ENCODE measurements at places on chromosomes 5 and 9.
A peak's percentile ranks its signal among the peaks of the same experiment; 100 is the strongest.

DNA sequence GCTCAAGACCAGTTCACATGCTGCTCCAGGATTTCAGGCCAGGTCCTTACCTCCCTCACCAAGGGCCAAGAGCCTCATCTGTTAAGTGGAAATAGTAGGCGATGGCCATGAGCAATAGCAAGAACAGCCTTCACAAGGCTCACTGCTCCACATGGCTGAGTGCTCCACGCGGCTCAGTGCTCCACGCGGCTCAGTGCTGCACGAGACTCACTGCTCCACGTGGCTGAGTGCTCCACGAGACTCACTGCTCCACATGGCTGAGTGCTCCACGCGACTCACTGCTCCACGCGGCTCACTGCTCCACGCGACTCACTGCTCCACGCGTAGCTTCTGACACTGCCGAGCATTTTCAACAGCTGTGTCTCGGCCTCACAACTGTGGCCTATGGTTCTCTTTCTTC lies 36.4 kb upstream of the ADAMTS2 start:
- DNase-seq: no peak

GRCh38 chr9:133993635-133994253 lies 1.6 kb upstream of the VAV2 start:
- no peak for DNase-seq

DNA sequence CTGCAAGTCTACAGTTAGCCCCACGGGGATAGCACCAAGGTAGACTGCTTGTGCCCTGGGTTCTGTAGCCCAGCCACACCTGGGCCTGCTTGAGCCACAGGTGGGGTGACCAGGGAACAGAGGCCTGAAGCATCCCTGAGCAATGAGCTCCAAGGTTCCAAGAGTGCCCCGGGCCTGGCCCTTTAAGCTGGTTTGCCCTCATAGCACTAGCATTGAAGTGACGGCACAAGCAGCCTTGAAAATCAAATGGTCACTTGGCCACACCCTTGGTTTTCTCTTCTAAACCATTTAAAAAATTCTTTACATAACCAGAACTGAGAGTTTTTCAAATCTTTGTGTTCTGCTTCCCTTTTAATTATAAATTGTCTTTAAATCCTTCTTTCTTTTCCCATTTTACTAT lies 24.7 kb downstream of the FBXO10 start:
- DNase-seq: no peak

DNA sequence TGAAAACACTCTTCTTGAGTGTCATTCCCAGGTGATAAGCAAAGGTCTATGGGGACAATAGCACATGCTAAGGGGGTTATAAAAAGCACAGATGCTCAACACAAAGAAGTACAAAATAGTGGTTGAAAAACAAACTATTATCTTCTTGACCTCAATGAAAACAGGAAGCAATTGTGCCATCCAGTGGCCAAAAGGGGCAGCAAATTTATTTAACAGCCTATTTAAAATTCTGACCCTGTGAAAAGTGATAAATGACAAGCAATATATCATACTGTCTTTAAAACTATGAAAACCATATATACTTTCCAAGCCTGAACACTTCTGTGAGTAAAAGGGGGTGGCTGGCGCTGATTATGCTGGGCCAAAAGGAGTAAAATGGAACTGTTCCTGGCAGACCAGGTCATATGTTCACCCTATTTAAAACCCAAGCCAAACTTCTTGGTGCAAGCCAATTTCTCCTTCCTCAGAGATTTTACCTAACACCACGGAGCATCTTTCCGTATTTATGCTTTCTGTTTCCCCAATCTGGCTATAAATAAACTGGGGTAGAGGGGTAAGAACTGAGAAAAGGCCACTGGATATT lies 29.7 kb downstream of the TEX10 start:
- peak; percentile 22 for DNase-seq

GRCh38 chr5:26121338-26121737 lies 917.0 kb downstream of the CDH9 start:
- DNase-seq: peak; percentile 13

DNA sequence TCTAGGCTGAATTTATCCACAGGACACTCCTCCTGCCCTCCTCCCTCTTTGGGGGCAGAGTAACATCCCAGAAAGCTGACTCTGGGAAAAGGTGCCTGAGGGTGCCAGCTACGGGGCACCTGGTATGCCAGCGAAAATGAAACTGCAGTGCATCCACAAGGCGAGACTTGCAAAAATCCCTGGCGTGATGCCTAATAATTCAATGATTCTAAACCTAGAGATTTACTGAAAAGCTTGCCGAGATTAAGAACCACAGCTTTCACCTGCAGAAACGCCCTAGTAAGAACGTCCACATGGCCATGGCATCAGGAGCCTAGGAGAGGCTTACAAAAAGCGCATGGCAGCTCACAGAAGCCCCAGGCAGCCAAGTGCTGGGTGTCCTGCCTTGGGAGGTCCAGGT lies 20.9 kb downstream of the CCNJL start:
- DNase-seq: no peak

DNA sequence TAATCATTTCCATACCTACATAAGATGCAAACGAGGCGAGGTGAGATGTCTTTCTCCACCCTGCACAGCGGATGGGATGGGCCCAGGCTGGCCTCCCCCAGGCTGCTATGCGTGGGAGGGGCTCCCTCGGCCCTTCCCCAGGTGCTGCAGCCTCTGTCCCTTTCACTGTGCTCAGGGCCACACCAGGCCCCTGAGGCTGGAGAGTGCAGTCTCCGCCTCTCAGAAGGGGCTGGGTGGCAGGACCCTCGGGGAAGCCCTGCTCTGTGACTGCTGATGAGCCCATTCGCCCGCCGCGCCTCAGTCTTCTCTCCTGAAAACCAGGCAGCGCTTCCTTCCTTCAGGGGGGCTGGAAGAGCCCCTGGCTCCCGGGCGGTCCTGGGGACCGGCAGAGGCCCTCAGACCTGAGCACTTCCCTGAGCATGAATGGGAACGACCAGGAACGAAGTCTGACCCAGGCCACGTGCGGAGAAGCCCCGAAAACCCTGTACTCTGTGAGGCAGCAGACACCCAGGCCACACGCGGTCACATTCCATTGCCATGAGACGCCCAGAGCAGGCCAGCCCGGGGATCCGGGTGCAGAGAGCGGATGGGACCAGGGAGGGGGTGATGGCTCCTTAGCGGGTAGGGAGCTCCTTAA lies 21.9 kb upstream of the NOTCH1 start:
- peak; percentile 95 for DNase-seq

GRCh38 chr9:128108269-128109049 lies 19.1 kb downstream of the PTGES2 start:
- no peak for DNase-seq

GRCh38 chr5:65672796-65673195 lies 48.0 kb downstream of the SHLD3 start:
- no peak for DNase-seq

DNA sequence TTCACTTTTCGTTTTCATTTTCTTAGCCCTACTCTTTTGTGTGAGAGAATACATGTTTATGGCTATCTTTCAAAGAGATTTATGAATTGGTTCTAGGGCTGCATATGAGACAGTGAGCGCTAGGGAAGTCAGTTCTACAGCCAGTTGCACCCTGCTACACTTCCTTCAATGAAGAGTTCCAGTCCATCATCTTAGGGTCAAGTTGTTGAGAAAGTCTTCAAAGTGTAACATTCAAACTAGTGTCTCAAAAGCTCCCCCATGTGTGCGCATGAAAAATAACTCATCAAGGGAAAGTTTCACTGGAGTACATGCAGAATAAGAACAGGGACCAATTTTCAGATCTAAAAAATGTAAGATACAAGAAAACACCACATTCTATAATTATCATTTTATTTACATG lies 317.2 kb downstream of the DEPDC1B start:
- DNase-seq: no peak

GRCh38 chr9:120875643-120875953 lies 1.4 kb downstream of the PHF19 start:
- no peak for DNase-seq

GRCh38 chr9:127568971-127569885 lies 42.8 kb upstream of the STXBP1 start:
- DNase-seq: peak; percentile 95

DNA sequence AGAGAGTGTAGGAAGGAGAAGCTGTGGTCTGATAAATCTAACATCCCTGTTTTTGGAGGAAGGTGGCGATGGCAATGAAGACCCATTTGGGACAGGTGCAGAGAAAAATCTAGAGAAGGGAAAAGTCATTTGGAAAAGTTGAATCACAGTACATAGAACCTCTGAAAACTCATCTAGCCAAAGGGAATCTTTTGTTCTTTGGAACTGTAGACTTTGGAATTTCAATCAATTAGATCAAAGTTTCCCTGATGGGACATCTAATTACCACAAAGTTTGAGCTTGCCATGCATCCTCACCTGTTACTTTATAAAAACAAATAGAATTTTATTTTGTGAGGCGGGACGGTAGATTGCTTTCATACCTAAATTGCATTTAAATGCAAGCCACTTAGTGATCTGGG lies 294.9 kb downstream of the TRPM3 start:
- no peak for DNase-seq

GRCh38 chr9:129868023-129868871 lies 33.0 kb downstream of the USP20 start:
- DNase-seq: no peak

GRCh38 chr9:4936823-4937222 lies 48.2 kb upstream of the JAK2 start:
- DNase-seq: no peak

DNA sequence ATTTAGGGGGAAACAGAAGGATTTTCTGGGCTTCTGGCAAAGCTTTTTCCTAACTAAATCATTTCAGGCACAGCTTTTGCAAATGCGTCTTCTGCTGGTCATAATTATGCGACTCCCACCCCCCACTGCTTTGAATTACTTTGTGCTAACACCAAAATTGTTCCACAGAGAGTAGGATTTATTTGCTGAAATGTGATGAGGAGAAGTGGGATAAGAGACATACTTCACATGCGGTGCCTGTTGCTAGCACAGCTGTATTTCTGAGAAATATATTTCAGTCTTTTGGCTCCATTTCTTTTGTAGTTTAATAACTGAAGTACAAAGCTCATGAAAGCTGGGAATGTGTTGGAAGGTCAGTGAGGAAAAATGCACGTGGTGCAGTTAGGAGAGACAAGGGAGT lies 83.2 kb upstream of the TAS2R1 start:
- DNase-seq: no peak

DNA sequence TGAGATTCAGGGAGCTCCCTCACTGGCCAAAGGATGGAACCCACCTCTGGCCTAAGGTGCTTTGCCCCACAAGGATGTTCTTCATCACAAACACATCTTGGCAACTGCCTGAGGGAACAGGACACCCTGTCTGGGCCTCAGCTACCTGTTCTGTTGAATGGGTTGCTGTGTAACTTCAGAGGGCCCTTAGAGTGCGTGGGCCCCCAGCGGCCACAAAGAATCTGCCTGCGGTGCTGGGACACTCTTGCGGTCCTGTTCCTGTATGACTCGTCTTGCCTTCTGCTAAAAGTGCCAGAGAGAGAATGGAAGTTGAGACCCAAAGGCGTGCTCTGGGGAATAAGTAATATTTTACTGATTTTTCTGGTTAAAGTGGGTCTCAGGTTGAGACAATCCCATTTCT lies 14.1 kb upstream of the RPL26L1 start:
- no peak for DNase-seq

DNA sequence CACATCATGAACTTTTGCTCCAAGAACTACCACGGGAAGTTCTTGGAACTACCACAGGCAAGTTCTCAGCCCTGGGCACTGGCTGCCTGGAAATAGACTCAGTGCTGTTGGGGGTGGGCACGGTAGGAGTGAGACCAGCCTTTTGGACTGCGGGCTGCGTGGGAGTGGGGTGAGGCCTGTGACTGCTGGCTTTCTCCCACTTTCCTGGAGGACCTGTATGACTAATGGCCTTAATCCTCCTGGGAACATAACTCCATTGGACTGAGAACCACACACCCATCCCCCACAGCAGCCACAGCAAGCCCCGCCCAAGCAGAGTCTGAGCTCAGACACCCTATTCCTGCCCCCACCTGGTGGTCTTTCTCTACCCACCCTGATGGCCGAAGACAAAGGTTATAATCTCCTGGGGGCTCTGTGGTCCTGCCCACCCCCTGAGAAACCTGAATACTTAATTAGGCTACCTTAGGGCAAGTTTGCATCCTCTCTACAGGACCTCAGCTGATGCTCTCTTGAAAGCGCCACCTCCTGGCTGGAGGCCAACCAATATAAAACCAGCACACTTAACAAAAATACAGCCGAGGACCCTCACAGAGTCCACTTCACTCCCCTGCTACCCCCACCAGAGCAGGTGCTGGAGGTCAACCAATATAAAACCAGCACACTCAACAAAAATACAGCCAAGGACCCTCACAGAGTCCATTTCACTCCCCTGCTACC lies 112.6 kb downstream of the CACNA1B start:
- DNase-seq: peak; percentile 58

GRCh38 chr5:160919626-160920025 lies 67.6 kb upstream of the ATP10B start:
- no peak for DNase-seq

GRCh38 chr5:126881821-126882600 lies 105.1 kb downstream of the LMNB1 start:
- DNase-seq: no peak

- peak; percentile 50 for DNase-seq
These were observed 228.9 kb downstream of the FANCC start for GRCh38 chr9:95088421-95089161.

- peak; percentile 62 for DNase-seq
These were observed 206.9 kb downstream of the CRB2 start for GRCh38 chr9:123562844-123563346.

- DNase-seq: no peak
These were observed 117.6 kb downstream of the COX7C start for GRCh38 chr5:86735370-86735769.

DNA sequence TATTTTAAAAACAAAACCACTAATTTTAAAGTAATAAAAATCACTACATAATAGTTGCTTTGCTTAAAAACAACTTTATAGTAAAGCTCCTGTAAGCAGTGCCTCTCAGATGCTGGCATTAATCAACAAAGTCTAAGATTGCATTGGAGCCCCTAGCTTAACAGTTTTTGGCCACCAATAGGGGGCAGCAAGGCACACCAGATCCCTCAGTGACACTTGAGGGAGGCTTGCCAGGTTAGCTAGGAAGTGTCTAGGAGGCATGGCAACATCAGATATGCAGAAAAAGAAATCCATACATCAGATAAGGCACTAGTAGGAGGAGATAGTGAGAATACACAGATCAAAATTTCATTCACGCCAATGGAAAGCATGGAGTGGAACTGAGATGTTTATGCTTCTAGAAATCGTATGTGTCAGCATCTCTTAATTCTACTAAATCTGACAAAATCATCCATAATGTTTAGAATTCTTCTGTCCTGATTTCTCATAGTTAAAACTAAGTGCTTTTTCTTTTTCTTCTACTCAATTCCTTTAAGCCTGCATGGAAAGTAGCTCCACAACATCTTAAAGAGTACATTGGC lies 73.6 kb upstream of the PAM start:
- peak; percentile 75 for DNase-seq

GRCh38 chr9:121996783-121997182 lies 96.3 kb downstream of the TTLL11 start:
- DNase-seq: no peak
